ENCODE measurements at places on chromosomes 12 and 14. TPM values are rescaled to one million over a fixed set of nuclear protein-coding genes. Genes with fewer than 3 reads are reported as not detected.

The LRRK2 gene
- 0.66 TPM for total RNA-seq

The PSME2 gene
- 92.5 TPM for total RNA-seq

DNA sequence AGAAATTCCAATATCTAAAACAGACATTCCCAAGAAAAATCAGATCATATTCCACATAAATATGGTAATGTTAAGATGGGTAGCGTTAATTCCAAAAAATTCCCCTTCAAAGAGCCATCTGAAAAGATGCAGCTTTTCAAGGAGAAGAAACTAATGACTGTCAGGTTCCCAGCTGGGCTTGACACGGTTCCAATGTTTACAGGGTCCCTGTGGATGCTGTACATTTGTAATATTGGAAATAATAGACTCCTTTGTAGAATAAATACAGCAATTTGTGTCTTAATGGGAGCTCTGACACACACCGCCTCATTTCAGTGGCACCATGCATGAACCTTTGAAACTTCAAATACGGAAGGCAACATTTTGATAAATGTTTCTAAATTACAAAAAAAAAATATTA is 140.6 kb downstream of the ITPR2 start:
- H3K4me3 ChIP-seq = no peak overlapping the region
- no peaks in the 10 kb centered on the region for H3K36me3 ChIP-seq
- no peak overlapping the region for H3K27ac ChIP-seq
- peaks cover 5% of the 10 kb centered on the region for H3K4me1 ChIP-seq

DNA sequence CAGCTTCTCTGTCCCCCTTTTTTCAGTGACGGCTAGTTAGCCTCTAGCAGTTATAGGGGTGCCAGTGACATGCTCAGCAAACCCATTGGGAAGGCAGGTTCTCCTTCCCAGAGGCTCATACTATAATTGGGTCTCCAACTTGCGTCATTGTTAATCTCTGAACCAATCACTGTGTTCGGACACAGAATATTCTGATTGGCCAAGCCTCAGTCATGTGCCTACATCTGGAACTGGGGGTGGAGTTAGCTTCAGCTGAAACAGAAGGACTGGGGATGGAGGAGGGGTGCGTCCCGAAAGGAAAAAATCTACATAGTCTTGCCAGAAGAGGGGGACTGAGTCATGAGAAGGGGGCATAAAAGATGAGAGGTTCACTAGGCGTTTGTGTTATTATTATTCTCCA is 165.6 kb downstream of the SUDS3 start:
- H3K36me3 ChIP-seq = no peaks in the 10 kb centered on the region
- peaks cover 4% of the 10 kb centered on the region for H3K4me1 ChIP-seq
- no peak overlapping the region for H3K4me3 ChIP-seq
- H3K27me3 ChIP-seq = no peaks in the 10 kb centered on the region

DNA sequence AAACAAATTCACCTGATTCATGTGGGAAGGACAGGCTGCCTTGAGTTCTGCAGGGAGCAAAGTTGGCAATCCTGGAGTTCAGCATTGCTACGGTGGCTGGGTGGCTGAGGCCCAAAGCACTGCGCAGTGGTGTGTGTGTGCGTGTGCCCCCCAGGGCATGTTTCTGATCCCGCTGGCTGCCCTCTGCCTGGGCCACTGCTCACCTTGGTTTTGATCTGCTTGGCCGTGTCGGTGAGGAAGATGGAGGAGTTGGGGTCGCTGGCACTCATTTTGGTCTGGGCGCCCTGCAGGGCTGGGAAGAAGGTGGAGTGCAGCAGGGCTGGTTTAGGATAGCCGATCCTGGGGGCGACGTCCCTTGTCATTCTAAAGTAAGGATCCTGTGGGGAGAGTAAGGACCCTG is 19.1 kb downstream of the SLC25A47 start:
- H3K4me3 ChIP-seq = no peak overlapping the region
- H3K27me3 ChIP-seq = no peaks in the 10 kb centered on the region
- no peak for DNase-seq
- H3K27ac ChIP-seq = no peak overlapping the region
- H3K4me1 ChIP-seq = peaks cover 4% of the 10 kb centered on the region

- H3K4me1 ChIP-seq = no peaks in the 10 kb centered on the region
- no peaks in the 10 kb centered on the region for H3K36me3 ChIP-seq
- H3K4me3 ChIP-seq = no peak overlapping the region
Observed at GRCh38 chr14:51209457-51209856, 30.6 kb upstream of the TMX1 start.

- H3K27ac ChIP-seq = no peak overlapping the region
- no peak for DNase-seq
- no peaks in the 10 kb centered on the region for H3K4me1 ChIP-seq
- peaks cover 38% of the 10 kb centered on the region for H3K36me3 ChIP-seq
- no peak overlapping the region for H3K4me3 ChIP-seq
Observed at GRCh38 chr12:48824905-48825304, 6.6 kb downstream of the CACNB3 start.

GRCh38 chr12:10663869-10664268 is 10.0 kb downstream of the STYK1 start:
- no peaks in the 10 kb centered on the region for H3K27me3 ChIP-seq
- no peak overlapping the region for H3K4me3 ChIP-seq
- no peak for DNase-seq
- no peak overlapping the region for H3K27ac ChIP-seq
- H3K36me3 ChIP-seq = no peaks in the 10 kb centered on the region

- no peaks in the 10 kb centered on the region for H3K4me1 ChIP-seq
- no peaks in the 10 kb centered on the region for H3K36me3 ChIP-seq
- H3K4me3 ChIP-seq = no peak overlapping the region
- no peak for DNase-seq
- no peak overlapping the region for H3K27ac ChIP-seq
Observed at GRCh38 chr14:106803379-106803778, 1277.0 kb downstream of the TMEM121 start.

Measured in endodermal cell (in vitro differentiated cells).